ENCODE measurements at places on chromosomes 16 and 17.

GRCh38 chr16:11190588-11191560 lies 65.1 kb downstream of the SOCS1 start:
- DNase-seq: no peak

DNA sequence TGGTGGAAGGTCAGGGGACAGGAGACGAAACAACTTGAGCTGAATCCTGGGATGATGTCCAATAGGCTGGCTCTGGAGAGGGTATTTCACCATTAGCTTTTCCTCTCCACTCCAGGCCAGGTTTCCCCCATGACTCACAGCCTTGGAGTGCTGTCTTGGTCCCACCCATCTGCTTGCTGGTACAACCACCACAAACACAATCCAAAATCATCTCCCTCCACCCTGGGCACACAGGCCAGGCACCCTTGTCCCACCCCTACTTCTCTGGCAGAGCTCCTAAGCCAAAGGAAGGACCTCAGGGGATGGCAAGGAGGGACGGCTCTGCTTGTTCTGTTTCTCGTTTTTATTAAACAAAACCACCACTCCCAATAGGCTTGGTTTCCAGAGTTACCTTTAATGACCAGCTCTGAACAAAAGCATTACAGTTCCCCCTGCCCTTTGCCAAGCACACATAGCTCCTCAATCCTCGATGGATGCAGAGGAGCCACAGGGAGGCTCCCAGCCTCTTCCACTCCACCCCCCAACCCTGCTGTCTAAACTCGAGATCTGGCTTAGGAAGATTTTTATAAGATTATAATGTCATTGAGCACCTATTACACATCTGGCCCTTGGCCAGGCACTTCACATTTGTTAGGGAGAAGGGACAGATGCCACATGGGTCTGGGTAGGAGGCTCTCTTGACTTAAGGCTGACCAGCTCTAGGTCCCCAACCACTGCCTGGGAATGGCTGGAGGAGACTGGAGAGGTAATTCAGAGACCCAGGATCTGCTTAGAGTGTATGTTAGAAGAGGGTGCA lies 13.3 kb downstream of the CAVIN1 start:
- DNase-seq: no peak

GRCh38 chr16:3908951-3909437 lies 28.5 kb upstream of the CREBBP start:
- DNase-seq: no peak

DNA sequence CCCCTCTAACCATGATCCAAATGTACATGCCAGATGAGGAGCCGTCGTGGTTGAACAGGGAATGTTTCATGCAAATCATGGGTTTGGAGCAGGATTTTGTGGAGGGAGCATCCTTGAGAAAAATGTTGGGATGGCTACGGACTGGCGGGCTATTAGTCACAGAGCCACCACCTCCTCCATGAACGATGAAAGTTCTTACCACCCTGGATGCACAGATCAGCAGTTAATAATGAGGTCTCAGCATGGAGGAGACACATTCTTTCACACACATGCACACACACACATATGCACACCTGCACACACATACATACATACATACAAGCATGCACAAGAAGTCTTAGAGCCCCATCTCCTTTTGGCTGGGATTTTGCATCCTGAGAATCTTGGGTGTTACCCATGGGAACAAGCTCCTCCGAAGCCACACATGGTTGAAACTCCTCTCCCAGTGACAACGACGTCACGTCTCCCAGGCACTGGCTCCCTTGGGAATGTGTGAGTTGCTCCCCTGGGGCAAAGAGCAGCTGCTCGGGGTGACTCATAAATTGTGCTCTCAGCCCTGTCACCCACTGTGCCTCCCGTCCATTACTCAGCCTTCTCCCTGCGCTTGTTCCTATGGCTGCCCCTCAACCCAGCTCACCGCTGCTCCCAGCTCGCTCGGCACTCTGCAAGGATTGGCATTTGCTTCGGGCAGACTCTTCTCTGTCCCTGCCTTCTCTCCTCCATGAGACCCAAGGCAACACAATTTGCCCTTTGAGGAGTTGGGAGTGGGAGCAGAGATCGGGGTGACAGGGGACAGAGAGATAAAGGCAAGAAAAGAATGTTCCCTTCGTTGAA lies 344.6 kb downstream of the SOX9 start:
- DNase-seq: no peak

GRCh38 chr17:70434536-70435490 lies 265.5 kb downstream of the KCNJ2 start:
- DNase-seq: no peak

DNA sequence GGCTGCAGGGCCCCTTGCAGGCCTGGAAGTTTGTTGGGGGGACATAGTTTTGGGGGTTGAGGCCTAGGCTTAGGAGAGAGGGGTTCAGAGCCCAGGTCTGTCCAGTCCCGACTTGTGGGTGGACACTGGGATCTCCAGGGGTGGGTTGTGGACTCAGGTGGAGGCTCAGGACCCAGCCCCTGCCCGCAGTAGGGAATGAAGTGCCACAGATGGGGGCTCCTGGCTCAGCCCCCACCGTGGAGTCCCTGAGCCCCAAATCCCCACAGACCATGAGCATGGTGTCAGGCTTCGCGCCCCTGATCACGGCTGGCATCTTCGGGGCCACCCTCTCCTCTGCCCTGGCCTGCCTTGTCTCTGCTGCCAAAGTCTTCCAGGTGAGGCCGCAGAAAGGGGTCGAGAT lies 14.3 kb downstream of the SLC12A3 start:
- no peak for DNase-seq

DNA sequence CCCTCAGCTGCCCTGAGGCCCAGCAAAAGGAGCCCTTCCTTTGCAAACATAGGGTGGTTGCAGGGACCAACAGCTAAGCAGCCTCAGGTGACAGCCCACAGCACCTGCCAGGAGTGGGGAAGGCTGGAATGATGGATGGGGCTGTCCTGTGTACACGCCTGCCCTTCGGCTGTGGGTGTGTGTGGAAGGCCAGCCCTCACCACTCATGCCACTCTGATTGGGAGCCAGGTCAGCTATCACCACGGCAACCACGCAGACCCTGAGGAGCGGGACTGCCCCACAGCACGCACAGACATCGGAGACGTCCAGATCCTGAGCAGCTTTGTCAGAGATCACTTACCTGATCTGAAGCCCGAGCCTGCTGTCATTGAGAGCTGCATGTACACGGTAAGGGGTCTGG lies 11.9 kb downstream of the PIPOX start:
- no peak for DNase-seq

GRCh38 chr16:89691986-89692569 lies 5.6 kb downstream of the CDK10 start:
- no peak for DNase-seq

- no peak for DNase-seq
Observed at GRCh38 chr16:4947722-4948503, 10.2 kb upstream of the SEC14L5 start.

DNA sequence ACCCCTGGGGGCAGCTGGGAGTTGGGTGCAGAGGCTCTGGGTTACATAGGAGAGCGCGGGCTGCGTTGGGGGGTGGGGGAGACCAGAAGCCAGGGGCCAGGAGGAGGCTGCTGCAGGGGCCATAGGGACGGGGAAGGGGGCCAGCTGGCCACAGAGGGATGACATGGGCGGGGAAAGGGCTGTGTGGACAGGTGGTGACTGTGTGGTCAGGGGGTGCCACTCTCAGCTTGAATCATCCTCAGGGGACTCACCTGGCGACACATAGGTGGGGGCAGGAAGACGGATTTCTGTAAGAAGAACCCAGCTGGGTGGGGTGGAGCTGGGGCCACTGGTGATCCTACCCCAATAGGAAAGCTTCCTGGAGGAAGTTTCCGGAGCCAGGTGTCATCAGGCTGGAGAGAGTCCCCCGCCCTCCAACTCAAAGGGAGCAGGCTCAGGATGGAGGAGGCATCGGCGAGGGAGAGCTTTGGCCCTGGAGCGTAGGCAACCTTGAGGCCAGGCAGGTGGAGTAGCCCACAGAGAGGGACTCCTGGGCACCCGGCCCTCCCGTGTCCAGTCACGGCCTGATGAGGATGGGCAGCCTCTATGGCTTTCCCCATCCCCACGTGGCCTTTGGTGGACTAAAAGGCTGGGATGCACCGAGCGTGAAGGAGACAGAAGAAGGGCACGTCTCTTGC lies 1.2 kb downstream of the TRPV3 start:
- DNase-seq: no peak

- DNase-seq: no peak
Observed at GRCh38 chr17:19541445-19541844, 7.8 kb downstream of the SLC47A1 start.

- DNase-seq: no peak
Observed at GRCh38 chr16:50458667-50459495, 89.3 kb upstream of the NKD1 start.

DNA sequence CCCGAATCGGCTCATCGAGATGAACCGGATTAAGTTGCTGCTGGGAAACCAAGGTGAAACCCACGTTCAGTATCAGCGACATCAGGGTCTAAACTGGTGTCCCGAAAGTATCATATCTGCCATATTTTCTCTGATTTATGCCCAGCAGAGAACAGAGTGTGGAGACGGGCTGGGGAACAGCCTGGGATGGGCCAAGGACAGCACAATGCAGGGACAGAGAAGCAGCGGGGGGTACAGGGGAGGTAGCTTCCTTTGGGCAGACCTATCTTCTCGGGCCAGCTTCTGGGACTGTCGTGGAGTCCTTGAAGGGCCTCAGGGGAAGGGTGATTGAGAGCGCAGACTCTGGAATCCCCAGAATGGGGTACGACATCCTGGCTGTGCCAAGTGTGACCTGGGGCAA lies 17.5 kb upstream of the MLKL start:
- no peak for DNase-seq

- no peak for DNase-seq
Observed at GRCh38 chr17:20281860-20282259, 185.5 kb downstream of the LGALS9B start.

- no peak for DNase-seq
Observed at GRCh38 chr17:68102318-68102758, 66.8 kb downstream of the KPNA2 start.

DNA sequence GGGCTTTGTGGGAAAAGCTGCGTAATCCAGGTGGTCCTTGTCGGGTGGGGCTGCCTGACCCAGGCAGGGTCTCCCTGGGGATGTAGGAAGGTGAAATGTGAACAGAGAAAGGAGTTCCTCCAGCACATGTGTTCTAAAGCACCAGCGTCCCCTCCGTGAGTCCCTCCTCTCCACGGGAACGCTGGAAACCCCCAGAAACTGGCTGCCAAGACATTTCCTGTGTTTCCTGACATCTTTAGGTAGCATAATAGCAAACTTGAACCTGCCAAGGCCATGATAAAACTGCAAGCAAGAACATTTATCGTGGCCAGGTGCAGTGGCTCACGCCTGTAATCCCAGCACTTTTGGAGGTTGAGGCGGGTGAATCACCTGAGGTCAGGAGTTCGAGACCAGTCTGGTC lies 12.6 kb upstream of the PYDC1 start:
- DNase-seq: no peak

- peak; percentile 56 for DNase-seq
Observed at GRCh38 chr17:39769974-39770587, 32.3 kb downstream of the GRB7 start.

DNA sequence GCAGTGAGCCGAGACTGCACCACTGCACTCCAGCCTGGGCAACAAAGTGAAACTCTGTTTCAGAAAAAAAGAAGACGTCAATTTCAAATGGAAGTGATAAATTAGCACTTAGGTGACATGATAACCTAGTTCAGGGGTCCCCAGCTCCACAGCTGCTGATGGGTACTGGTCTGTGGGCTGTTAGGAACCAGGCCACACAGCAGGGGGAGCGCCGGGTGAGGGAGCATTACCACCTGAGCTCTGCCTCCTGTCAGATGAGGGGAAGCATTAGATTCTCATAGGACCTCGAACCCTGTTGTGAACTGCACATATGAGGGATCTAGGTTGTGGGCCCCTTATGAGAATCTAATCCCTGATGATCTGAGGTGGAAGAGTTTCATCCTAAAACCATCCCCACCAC lies 253.0 kb downstream of the FOXL1 start:
- DNase-seq: no peak

DNA sequence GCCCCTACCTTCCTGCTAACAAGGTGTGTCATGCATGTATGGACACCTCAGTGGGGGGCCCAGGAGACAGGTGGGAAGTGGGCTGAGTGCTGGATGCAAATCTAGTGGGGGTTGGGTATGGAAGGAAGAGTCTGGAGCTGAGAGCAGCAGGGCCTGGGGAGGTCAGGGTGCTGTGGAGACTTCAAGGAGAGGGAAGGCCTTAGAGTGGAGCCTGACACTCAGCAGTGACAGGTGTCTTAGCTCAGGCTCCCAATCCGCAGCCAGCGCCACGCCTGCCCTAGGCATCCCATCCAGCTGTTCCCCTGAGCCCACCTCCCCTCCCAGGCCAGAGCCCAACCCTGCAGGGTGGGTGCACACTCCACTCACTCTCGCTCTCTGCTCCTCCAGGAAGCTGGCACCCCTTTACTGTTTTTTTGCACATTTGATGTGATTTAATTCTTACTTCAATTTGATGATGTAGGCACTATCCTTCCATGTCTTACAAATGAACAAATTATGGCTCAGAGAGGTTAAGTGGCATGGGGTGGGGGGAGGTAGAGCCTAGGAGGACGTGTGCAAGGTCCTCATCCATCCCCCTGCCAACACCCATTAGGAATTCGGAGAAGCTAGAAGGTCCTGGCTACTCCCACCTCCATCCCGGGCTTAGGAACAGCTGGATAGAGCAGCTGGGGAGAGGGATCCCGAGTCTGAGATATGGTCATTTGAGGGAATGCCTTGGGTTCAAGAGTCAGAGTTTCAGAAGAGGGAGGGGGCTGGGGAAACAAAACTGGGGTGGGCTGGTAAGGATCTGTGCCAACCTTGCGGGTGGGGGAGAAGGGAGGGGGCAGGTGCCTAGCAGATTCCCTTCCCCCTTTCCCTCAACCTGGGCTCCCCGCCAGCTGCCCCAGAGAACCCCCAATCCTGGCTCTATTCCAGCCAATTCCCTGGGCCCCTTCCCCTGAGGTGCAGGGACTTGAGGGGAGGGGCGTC lies 2.1 kb downstream of the FAM171A2 start:
- no peak for DNase-seq

DNA sequence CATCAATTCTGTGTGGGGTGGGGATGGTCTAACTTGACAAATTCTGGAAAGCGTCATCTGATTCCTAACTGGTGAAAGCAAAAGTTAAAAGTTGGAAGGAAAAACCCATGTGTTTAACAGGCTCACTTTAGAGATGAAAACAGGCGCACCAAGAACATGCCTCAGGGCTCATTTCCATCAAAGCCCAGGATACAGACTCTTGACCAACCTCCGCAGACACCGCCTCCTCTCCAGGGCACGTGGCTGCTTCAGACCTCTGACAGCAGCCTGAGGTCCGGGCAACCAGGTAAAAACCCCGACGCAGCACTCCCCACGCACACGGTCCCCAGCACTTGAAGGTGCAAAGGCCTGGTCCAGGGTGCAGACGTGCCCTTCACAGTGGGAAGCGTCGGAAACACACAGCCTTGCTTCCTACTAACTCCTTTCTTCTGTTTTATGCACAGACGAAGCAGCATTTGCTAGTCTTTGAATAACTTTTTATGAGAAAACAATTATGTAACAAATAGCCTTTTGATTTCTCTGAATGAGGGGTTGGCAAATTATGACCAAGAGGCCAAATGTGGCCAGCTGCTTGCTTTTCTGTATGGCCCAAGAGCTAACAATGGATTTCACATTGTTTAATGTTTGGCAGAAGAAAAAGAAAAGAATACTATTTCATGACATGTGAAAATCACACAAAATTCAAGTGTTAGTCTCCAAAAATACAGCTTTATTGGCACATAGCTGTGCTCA lies 44.2 kb upstream of the TRAP1 start:
- no peak for DNase-seq

Measured in stimulated activated CD4-positive, alpha-beta T cell treated with anti-CD3 and anti-CD28 coated beads, Interleukin-1b, Interleukin-23, amount 100 ng/mL, for 4 hours (primary cell).